ENCODE measurements at places on chromosomes 5 and 9.

DNA sequence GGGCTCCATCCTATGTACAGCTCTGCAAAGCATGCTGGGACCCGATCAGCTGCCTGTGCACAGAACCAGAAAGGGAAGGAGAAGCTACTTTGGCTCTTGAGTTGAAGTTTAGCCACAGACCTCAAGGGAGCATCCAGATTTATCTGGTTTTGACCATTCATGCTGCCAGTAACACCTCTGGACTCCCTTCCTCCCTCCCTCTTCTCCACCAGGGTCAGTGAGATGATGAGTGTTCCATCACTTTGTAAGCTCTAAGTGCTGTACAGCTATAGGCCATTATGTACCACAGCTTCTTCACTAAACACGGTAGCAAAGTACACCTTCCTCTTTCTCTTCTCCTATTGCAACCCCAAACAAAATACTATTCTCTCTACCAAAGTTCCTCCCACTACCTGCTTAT lies 77.9 kb downstream of the GLIS3 start:
- no peak for DNase-seq

DNA sequence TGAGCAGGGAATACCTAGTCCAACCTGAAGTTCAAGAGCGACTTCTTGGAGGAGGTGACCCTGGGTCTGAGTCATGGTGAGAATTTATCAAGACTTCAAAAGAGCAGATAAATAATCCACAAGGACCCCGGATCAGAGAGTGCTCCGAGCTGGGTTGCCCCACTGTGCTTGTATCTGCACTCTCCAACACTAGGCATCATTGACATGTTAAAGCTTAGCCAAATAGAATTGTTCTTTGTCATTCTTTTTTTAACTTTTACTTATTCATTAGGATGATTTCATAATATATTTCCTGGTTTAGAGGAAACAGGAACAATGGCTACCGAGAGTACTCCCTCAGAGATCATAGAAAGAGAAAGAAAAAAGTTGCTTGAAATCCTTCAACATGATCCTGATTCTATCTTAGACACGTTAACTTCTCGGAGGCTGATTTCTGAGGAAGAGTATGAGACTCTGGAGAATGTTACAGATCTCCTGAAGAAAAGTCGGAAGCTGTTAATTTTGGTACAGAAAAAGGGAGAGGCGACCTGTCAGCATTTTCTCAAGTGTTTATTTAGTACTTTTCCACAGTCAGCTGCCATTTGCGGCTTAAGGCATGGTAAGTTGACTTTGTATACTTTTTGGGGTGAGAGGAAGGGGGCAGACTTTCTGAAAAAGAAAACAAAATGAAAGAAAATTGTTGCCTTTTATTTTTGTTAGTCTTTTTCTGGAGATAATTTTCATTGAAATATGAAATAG lies at the start of gene CARD6:
Gene CARD6 (plus strand): TSS at position 300 of the 738 bp plus-strand sequence. CDS start 16 bp downstream, at position 316.
- DNase-seq = no peak

DNA sequence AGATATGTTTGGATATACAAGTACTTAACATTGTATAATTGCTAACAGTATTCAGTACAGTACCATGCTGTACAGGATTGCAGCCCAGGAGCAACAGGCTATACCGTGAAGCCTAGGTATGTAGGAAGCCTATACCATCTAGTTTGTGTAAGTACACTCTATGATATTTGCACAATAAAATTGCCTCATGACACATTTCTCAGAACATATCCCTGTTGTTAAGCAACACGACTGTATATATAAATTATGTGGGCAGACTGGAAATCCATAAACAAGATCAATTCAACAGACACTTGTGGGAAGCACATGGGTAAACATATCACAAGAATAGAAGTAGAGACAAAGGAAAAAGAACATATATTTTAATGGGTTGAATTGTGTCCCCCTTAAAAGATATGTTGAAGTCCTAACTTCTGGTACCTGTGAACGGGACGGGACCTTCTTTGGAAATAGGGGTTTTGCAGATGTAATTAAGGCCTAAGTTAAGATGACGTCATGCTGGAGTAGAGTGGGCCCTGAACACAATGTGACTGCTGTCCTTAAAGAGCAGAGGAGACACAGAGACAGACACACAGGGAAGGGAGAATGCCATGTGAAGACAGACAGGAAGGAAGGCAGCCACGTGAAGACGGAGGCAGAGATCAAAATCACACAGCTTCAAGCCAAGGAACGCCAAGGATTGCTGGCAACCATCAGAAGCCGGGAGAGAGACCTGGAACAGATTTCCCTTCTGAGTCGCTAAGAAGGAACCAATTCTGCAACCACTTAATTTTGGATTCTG lies 76.3 kb downstream of the SCAI start:
- DNase-seq = no peak

- no peak for DNase-seq
These were observed 209.3 kb downstream of the DEPDC1B start for GRCh38 chr5:60490597-60491166.

DNA sequence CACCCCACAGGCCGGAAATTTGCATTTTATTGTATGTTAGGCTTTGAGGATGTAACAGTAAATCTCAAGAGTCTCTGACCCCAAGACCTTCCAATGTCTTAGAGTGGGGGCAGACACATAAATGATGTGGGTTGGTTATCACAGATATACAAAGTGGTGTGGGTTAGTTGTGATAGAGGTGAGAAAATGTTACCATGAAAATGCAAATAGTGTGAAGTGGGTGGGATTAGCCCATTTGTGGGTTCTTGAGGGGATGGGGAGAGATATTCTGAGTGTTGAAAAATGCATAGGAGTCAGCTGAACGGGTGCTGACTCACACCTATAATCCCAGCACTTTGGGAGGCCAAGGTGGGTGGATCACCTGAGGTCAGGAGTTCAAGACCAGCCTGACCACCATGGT lies 7.9 kb upstream of the RNF145 start:
- DNase-seq = no peak

DNA sequence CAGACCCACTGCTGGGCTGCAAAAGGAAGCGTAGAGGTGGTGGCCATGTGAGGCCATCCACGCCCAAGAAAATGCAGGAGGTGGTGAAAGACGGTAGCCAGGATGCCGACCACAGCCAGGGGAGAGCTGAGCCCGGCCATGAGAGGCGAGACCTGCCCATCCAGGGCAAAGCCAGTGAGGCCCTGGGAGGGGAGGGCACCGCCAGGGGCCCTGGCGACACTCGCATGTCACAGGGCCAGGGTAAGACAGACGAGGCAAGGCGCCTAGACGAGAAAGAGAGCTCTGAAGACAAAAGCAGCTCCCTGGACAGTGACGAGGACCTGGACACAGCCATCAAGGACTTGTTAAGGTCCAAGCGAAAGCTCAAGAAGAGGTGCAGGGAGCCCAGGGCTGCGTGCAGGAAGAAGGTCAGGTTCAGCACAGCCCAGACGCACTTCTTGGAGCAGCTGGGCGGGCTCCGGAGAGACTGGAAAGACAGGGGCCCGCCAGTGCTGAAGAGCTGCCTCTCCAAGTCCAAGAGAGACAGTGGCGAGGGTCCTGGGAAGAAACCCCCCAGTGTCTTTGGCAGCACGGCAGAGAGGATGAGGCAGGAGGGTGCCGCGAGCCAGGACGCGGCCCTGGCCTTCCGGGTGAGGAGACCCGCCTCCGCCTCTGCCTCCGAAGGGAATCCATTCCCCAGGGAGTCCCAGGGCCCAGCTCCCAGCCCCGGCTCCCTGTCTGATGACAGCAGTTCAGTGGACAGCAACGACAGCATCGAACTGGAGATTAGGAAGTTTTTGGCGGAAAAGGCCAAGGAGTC lies 6.9 kb downstream of the PPP1R26 start:
- DNase-seq = no peak

DNA sequence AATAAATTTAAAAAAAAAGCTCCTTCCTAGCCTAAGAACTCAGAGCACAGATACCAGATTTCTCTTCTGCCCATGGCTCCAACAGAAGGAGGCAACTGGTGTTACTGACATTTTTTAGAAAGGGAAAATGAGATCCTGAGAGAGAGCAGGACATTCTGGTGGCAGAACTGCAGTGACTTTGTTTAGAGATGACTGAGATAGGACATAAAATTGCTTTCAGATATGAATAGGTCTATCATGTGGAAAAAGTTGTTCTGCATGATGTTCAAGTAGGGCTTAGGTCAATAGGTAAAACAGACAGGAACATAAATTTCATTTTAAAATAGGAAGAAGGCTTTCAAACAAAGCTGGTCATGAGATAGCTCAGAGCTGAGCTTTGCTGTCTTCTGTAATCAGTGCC lies 49.6 kb downstream of the NIPAL4 start:
- no peak for DNase-seq

- no peak for DNase-seq
These were observed 145.4 kb downstream of the MAPKAP1 start for GRCh38 chr9:125561509-125562148.

- DNase-seq = no peak
These were observed 513.9 kb downstream of the TLE4 start for GRCh38 chr9:80085668-80086067.

- no peak for DNase-seq
These were observed 1.9 kb upstream of the ABO start for GRCh38 chr9:133276923-133277322.

GRCh38 chr5:29568028-29568427 lies 1625.5 kb upstream of the CDH6 start:
- no peak for DNase-seq

- DNase-seq = peak; percentile 50
These were observed 28.7 kb downstream of the CDKN2A start for GRCh38 chr9:21965401-21965951.

DNA sequence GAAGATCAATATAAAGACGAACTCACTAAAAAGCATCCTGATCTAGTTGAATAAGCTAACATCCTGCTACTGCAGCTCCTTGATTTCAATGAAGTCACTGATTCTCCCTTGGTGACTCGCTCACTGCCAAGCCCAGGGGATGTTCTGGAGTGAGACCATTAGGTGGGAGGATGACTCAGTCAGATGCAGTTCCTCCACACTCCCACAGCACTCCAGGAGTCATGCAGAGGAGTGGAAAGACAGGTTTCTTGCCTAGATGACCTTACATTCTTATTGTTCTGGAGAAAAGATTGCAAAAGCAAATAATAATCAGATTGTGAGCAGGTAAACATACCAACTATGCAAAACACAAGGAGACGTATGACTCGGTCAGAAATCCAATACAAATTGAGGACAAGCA lies 15.3 kb downstream of the GCNT4 start:
- no peak for DNase-seq

All from smooth muscle cell of the brain vasculature (primary cell).